Stimulated activated CD4-positive, alpha-beta T cell treated with anti-CD3 and anti-CD28 coated beads, Interleukin-2, amount 100 ng/mL, for 24 hours (primary cell): ENCODE measurements at places on chromosomes 1 and 21.
A peak's percentile ranks its signal among the peaks of the same experiment; 100 is the strongest.

DNA sequence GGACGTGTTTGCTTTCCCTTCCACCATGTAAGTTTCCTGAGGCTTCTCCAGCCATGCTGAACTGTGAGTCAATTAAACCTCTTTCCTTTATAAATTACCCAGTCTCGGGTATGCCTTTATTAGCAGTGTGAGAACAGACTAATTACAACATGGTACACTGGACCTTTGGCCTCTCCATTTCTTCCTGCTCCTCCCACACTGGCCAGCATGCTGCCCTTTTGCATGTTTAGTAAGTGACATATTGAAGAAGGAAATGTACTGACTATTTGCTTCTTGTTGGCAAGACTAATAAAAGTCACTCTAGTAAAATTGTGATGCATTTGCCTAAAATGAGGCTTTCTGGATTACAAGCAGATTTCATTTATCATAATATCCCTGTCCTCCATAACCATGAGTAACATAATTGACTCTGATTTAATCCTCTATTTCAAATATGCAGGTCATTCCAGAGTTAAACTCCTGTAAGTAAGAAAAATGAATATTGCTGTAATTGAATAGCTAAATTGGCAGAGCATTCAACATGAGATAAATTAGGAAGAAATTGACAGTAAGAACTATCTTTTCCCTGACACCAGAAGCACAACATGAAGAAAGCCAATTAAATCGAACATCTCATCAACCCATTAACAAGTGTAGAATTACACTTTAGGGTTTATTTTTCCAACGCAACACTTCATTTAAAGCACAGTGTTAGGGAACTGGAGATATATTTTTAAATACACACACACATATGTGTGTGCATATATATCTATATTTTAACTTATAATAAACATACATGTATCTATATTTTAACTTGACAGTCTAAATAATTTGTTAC lies 427.8 kb upstream of the ZP4 start:
- DNase-seq = no peak

DNA sequence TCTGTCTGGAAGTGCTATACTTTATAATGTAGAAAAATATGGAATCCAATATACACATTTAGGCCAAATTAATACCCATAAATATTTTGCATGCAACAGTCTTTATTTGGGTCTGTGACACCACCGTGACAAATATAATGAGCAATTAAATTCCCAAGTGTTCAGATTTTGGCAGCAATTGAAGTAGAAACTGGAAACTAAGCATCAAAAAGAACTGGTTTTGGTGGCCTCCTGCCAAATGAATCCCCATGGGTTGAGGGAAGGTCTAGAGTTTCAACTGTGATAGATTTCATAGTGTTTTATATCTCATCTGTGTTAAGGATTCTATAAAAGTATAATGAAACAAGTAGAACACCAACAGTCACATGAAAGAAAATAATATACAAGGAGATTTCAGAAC lies 88.4 kb downstream of the DPYD start:
- no peak for DNase-seq

DNA sequence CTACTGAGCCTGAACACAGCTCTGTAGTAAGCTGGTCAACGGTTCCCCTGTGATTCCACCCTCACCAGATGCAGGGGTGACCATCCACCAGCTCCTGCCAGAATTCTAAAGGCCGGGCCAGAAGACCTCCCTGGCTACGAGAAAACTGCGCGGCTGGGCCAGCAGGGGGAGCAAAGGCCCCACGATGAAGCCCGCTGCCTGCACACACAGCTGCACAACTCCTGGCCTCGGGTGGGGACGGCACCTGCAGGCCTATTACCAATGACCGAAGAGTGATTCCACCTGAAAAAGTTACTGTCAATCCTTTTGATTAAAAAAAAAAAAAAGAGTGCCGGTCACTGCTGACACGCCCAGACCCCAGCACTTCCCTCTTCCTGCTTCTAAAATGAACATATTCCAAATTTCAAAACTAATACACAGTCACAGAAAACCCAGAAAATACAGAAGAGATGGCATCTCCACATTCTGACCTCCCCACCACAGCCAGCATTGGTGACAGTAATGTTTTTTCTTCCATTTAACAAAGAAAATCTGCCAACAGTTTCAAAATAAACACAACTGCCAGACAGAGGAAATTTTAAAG lies 49.8 kb upstream of the RIPK4 start:
- DNase-seq = peak; percentile 64

DNA sequence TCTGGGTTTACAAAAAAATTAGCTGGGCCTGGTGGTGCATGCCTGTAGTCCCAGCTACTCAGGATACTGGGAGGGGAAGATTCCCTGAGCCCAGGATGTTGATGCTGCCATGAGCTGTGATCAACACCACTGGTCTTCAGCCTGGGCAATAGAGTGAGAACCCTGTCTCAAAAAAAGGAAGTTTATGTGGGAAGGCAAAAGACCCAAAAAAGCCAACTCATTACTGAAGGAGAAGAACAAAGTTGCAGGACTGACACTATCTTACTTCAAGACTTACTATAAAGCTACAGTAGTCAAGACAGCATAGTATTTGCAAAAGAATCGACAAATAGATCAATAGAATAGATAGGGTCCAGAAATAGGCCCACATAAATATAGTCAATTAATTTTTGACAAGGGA lies 9.2 kb upstream of the PTGS2 start:
- DNase-seq = no peak
